ENCODE measurements at places on chromosomes 13 and 19.

DNA sequence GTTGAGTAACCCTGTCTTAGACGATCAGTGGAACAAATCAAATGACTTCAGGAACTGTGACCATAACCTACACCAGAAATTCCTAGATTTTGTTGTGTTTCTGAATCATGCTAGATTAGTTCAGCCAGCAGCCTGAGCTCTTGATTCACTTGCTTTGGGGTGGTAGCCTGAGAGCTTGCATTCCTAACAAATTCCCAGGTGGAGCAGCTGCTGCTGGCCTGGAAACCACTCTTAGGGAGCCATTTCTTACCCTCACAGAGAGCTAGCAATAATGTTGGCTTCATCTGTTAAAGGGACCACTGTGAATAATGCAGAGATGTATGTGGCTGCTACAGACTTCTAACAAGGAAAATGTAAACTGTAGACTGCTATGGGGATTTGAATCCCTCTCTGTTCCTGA is 388.1 kb upstream of the PRR20A start:
- DNase-seq = no peak

- DNase-seq = no peak
These were observed 91.6 kb downstream of the TEX29 start for GRCh38 chr13:111411919-111412650.

DNA sequence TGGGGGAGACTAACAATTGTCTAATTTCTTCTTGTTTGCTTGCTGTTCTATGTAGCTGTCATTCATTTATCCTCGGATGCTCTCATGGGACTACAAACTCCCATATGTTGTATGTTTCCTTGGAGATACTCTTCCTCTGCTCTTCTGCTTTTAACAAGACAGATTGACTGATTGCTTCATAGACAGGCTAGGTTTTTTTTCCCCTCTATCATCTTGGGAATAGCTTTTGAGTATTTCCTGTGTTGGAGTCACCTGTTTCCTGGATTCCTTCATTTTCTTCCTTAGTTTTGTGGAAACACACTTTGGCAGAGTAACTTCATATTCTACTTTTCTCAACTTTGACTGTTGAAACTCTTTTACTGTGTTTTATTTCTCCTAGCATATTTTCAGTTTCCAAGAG is 27.6 kb downstream of the EDNRB start:
- no peak for DNase-seq

DNA sequence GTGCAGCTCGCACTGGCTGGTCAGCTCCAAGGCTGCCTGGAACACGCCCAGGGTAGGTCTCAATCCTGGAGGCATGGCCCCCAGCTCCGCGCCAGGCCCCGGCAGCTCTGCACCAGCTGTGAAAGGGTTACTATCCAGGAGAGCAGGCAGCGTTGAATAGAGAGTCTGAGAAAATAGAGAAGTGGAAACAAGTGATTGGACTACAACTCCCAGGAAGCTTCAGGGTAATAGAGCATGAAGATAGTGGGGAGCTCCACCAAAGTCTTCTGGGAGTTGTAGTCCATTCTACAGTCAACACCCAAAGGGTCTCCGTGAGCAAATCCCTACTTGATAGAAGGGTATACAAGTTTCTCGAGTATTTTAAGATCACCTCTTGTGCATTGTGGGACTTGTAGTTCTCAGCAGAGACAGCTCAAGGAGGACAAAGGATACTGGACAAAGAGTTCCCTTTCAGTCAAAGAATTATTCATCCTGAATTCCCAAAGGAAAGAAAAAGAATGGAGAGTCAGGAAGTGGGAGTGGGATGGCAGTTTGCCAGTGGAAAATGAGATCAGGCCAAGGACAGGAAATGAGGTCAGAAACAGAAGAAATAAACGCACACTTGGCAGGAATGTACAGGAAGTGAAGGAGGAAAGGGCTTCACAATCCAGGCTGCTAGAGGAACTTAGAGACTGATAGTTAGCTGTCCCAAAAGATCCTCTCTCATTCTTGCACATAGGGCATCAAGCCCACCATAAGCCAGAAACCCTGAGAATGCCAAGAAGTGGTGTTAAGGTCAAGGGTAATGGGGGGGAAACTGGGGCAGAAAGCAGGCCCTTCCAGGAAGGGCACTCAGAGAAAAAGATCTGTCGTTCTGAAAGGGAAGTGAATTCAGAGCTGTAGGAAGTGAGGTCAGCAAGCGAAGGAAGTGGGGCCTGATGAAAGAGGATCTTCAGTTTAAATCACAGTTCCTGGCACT is 5.5 kb upstream of the MAMSTR start:
- DNase-seq = no peak

DNA sequence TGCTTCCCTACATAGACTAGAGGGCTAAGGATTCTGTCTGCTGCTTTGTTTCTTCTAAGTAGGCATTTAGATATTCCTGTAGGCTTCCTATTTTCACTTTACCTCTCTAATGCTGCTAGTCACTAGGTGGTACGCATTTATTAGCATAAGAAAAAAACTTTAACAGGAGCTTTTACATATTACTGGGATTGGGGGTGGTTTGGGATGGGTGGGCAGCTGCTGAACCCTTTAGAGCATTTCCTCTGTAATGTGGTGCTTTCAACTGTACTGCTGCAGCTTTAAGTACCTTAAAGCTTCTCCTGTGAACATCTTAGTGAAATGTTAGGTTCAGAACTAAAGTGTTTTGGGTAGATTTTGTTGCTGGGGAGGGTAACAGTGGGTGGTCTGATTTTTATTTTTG is 92.6 kb downstream of the ZNF486 start:
- DNase-seq = no peak

GRCh38 chr13:29279356-29280254 is 315.9 kb downstream of the SLC7A1 start:
- no peak for DNase-seq

DNA sequence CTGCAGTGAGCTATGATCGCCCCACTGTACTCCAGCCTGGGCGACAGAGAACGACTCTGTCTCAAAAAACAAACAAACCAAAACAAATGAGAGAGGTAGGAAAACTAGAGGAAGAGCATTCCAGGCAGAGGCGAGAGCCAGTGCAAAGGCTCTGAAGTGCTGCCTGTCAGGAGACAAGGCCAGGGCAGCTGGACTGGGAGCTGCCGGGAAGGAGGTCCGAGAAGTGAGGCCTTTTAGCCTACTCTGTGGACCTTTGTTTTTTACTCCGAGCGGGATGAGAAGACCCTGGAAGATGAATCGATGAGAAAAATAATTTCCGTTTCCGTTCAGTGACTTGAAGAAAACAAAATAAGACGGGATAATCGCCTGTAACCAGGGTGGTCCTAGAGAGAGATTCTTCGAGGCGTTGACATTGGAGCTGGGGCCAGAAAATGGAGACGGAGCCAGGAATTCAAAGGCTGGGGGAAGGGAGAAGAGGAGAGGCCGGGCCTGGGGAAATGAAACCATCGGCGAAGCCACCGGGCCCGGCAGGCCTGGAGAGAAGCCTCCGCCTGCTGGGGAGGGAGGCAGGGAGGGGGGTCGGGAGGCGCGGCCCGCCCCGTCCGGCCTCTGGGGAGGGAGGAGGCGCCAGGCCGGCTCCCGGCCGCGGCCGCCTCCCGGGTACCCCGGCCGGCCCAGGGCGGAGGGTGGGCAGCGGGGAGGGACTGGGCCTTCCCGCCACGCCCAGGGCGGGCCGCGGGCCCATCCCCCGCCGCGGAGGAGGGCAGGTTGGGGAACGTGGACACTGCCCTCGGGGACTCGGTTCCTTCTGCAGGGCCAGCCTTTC is 7.8 kb upstream of the SERTAD1 start:
- DNase-seq = no peak

DNA sequence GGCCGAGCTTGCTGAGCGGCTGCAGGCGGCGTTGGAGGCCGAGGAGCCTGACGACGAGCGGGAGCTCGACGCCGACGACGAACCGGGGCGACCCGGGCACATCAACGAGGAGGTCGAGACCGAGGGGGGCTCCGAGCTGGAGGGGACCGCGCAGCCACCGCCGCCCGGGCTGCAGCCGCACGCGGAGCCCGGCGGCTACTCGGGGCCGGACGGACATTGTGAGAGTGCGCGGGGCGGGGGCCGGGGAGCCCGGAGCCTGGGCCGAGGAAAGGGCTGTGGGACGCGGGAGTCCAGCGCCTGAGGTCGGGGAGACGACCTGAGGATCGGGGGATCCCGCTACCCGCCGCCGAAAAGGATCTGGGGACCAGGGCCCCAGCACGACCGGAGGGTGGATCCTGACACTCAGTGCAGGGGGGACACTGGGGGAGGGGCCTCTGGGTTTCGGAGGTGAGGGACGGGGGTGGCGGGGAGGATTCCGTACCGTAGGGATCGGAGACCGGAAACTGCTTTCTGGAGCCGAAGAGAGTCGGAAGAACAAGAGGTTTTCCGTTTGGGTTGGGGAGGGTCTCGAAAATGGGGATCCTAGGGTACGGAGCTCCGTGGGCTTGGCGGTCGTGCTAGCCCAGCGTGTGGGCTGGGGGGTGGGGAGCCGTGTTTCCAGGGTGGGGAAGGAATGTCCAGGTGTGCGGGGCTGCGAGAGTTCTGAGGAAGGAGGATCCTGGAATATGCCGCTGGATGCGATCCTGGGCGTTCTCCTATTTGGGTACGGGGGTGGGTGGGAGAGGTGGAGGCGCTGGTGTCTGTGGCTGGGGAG is 616 bp downstream of the HNRNPUL1 start:
- peak; percentile 13 for DNase-seq

DNA sequence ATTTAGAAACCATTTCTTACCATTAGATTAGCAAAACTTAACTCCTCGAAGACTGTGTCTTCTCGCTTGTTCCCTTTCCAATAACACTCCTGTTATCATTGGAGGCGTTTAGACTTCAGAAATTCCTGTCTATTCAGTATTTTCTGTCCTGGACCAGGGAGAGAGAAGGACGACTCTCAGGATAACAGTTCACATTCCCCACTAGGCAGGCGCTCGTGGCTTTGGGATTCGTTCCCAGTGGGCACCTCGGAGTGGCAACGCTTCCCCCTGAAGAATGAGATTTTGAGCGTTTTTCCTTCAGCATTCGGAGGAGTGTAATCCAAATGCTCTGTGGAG is 429 bp upstream of the ZNF225 start:
- DNase-seq = no peak

DNA sequence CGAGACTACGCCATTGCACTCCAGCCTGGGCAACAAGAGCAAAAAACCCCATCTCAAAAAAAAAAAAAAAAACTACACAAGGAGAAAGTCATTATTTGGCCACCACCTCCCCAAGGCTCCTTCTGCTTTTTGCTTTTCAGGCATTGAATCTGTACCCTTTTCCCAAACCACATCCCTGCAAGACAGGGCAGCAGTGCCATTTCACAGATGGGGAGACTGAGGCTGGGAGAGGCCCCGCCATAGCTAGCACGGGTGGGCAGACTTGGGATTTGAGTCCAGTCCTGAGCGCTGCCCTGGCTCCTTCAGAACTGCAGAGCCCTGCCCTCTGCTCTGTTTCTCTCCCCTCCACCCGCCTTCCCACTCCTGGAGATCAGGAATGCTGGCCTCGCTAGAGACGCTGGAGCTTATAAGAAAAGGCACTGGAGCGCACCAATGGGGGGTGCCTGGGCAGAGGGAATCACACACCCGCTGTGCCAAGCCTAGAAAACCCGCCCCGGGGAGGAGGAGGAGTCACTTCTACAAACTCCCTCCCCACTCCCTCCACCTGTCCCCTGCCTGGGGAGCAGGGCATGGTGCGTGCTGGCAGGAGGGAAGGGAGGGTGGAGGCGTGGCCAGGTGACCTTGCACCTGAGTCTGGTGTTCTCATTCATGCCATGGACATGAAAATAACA is 17.6 kb downstream of the TJP3 start:
- DNase-seq = no peak

- DNase-seq = no peak
These were observed 7.3 kb upstream of the RANBP3 start for GRCh38 chr19:5985098-5985783.

DNA sequence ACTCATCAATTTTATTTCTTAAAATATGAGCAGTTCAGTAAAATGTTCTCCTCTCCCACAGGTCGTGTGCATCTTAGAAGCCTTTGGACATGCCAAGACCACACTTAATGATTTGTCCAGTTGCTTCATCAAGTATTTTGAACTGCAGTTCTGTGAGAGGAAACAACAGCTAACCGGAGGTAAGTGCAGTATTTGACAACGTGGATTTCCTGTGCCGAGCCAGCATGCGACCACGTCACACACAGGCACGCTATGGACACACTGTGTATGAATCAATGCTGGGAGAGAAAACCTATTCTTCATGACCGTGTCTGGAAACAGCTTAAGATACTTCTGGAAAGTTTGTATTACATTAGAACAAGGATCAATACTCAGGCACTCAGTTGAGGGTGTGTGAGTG is 268.5 kb downstream of the MYO16 start:
- DNase-seq = no peak

- no peak for DNase-seq
These were observed 121.9 kb upstream of the TSC22D1 start for GRCh38 chr13:44698066-44698465.

DNA sequence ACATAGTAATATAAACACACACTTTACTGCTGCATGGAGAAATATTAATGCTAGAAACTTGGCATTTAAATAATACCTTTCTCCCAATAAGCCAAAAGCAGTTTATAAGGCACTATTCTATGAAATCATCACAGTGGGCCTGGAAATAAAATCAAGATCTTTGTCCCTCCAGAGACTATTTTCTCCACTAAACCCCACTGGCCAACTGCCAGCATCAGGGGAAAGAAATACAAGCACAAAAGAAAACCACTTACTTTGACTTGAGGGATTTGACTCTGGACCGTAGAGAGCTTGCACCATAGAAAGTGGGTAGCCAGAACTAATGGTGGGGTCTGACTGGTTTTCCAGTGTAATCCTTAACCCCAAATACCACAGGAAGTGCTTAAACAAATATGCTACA is 71.9 kb downstream of the DCLK1 start:
- no peak for DNase-seq

DNA sequence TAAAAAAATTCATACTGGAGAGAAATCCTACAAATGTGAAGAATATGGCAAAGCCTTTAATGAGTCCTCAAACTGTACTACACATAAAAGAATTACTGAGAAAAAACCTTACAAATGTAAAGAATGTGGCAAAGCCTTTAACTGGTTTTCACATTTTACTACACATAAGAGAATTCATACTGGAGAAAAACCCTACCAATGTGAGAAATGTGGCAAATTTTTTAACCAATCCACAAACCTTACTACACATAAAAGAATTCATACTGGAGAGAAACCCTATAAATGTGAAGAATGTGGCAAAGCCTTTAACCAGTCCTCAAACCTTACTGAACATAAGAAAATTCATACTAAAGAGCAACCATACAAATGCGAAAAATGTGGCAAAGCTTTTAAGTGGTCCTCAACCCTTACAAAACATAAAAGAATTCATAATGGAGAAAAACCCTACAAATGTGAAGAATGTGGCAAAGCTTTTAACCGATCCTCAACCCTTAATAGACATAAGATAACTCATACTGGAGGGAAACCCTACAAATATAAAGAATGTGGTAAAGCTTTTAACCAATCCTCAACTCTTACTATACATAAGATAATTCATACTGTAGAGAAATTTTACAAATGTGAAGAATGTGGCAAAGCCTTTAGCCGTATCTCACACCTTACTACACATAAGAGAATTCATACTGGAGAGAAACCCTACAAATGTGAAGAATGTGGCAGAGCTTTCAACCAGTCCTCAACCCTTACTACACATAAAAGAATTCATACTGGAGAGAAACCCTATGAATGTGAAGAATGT is 29.0 kb downstream of the ZNF730 start:
- no peak for DNase-seq
